ENCODE measurements at places on chromosomes 7 and 10. TPM values are rescaled to one million over a fixed set of nuclear protein-coding genes. Genes with fewer than 3 reads are reported as not detected.

FAM25A gene
- not detected for total RNA-seq

LBX1 gene
- not detected for total RNA-seq

ATP5F1C gene
- 226 TPM for total RNA-seq

C10orf105 gene
- 2.9 TPM for total RNA-seq

SEC61G gene
- 416 TPM for total RNA-seq

SLC26A3 gene
- not detected for total RNA-seq

GSDME gene
- total RNA-seq: 18.8 TPM

PCDH15 gene
- not detected for total RNA-seq

NUP42 gene
- total RNA-seq: 37.2 TPM

FZD1 gene
- 12.9 TPM for total RNA-seq

AZGP1 gene
- not detected for total RNA-seq

OR2A5 gene
- total RNA-seq: not detected

EIF3B gene
- 166 TPM for total RNA-seq

TRIL gene
- 0.13 TPM for total RNA-seq

KCTD7 gene
- total RNA-seq: 12.4 TPM

TMEM130 gene
- 0.54 TPM for total RNA-seq

FAM25G gene
- not detected for total RNA-seq

ERLIN1 gene
- 61.4 TPM for total RNA-seq

ANKRD2 gene
- 1.0 TPM for total RNA-seq

PFKFB3 gene
- 42.5 TPM for total RNA-seq

EPHA1 gene
- not detected for total RNA-seq

EBF3 gene
- total RNA-seq: 8.4 TPM

LIPF gene
- not detected for total RNA-seq

DRGX gene
- total RNA-seq: not detected

RAB19 gene
- total RNA-seq: 0.22 TPM
